ENCODE measurements at places on chromosomes 6 and 20. TPM values are rescaled to one million over a fixed set of nuclear protein-coding genes. Genes with fewer than 3 reads are reported as not detected.

GRCh38 chr6:118641042-118641441, 10.3 kb downstream of the CEP85L start:
- DNase-seq: no peak

DNA sequence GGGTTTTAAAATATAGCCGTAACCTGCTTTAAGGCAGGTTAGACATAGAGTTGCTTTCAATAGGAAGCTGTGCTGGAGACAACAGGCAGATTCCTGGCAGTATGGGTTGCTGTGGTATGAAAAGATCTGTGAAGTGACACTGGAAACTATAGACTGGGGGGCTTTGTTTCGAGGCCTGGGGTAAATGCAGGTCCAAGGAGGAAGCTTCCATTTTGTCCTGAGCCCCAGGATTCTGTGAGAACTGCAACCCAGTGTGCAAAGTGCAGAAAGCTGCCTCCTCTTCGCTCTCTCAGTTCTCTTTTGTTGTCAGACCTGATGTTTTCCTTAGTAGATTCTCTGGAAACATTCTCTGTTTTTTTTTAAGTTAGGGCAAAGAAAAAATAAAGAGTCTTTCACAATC, 86.9 kb downstream of the LYRM4 start:
- no peak for DNase-seq

DNA sequence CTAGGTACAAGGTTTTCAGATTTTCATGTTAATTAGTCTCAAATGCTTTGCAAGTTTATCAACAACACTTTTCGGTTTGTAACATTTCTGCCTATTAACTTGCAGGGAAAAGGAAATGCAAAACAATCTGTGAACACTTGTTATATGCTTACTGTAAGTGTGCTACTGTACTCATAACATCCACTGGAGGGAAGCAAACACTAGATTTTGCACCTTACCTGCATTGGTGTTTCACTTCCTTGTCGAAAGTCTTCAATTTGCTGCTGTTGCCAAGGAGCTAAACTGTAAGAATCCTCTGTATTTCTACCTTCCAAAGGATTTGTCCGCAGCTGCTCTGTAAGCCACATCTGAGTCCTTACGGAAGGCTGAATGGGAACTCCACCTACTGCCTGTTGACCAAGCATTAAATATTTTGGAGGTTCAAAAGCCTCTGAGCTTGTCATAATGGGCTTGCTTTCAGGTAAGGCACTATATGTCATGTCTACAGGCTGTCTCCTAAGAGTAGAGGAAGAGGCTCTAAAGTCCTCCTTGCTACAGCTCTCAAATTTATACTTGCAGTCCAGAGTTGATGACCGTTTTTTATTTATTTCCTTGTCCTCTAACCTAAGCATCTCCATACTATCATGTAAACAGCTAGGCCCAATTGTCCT, 17.3 kb downstream of the PLN start:
- DNase-seq: no peak

DNA sequence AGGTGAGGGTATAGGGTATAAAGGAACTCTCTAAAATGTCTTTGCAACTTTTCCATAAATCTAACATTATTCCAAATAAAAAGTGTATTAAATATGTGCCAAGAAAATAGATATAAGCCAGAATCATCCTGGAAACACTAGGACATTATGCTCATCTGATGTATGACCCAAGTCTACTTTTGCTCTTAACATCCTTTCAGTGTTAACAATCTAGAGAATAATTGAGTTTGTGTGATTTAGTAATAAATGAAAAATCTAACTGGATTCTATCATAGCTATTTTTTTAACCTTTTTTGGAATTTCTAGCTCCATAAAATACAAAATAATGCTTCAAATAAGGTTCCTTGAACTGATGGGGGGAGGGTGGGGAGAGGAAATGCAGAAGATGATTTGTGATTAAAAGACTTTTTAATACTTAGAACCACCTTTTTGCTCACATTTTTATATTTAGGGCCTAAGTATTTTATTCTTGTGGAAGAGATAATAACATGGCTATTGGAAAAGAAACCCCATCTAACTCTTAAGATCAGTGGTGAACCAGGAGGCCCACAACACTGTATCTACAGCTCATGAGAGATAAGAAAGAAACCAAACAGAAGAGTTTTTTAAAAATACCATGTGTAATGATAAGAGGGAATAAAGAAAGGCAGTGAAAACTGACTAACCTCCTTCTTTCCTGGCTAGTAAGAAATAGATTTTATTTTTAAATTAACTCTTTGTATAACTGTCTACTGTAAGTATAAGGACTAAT, 68.5 kb downstream of the PDSS2 start:
- no peak for DNase-seq

The NOTCH4 gene
- 27.6 TPM for polyA plus RNA-seq
